ENCODE measurements at places on chromosomes 1 and 21.

DNA sequence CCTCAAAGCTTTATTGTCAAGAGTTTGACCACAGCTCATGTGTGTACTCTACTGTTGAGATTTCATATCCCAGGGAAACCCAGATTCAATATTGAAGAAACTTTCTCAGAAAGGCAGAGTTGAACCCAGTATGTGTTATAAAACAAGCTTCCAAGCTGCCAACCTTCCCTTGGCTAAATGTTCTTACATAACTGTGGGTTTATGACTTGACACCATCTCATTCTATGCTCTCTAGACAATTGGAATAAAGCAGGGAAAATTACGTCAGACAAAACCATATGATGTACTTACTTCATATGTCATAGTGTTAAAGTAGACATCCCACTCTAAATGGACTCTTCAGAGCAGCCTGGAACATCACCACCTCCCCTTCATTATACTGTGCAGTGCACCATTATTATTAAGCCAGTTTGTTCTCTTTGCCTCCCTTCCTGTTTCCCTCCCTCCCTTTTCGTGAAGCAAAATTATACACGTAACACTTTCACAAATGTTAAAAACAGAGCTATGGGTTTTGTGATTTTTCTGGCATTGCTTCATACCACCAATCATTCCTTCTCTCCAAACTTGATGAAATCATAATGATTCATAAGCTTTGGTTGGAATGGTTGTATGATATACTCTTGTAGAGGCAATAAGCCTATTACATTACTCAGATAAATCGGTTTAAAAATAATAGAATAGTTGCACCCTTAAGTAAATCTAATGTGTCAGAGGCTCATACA is 507.2 kb downstream of the LTN1 start:
- DNase-seq, result no peak

GRCh38 chr1:103900005-103900404 is 150.3 kb downstream of the AMY1C start:
- no peak for DNase-seq

DNA sequence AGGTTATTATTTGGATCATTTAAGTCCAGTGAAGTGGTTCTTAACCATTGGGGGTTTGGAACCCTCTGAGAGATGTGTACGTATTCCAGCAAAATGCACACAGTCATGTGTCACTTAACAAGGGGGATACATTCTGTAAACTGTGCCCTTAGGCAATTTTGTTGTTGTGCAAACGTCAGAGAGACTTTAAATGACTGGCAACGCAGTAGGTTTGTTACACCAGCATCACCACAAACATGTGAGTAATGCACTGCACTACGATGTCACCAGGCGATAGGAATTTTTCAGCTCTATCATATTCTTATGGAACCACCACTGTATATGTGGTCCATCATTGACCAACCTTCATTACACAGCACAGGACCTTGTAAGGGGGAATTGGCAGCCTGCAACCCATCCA is 11.9 kb downstream of the AHCYL1 start:
- no peak for DNase-seq

DNA sequence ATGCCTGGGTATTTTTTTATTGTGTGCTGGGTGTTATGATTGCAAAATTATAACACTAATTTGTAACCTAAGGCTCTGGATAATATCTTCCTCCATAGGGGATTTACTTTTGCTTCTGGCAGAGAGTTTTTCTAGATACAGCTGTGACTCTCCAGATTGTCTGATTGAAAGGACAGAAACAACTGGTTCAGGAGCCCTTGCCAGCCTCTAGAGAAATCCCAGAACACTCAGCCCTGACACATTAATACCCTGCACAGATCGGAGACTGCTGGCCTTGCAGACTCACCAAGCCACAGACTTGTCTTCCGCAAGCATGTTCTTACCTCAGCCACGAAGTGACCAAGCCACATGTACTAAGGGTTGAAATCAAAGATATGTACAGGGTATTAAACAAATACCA is 10.7 kb downstream of the C1orf146 start:
- no peak for DNase-seq

DNA sequence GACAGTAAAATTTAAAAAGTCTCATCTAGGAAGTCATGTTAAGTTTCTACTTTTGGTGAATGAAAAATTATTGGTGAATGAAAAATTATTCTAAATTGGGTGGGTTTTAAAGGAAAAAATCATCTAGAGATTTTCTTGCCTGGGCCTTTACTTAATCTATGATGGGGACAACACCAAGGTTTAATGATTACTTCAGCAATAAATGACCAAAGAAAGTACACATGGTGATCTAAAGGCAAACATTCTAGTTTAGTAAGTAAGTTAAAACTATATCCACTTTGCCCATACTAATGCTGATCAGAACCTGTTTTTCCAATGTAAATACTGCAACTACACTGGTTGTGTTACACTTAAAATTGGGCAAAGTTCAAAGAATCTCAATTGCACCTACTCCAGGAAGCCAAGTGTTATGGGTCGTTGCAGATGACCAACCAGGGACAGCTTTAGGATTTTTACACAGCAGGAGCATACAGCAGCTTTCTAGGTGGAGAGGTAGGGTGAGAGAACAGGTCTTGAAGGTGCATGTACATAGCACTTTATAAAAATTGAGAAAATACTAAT is 14.6 kb upstream of the RPL5 start:
- no peak for DNase-seq

DNA sequence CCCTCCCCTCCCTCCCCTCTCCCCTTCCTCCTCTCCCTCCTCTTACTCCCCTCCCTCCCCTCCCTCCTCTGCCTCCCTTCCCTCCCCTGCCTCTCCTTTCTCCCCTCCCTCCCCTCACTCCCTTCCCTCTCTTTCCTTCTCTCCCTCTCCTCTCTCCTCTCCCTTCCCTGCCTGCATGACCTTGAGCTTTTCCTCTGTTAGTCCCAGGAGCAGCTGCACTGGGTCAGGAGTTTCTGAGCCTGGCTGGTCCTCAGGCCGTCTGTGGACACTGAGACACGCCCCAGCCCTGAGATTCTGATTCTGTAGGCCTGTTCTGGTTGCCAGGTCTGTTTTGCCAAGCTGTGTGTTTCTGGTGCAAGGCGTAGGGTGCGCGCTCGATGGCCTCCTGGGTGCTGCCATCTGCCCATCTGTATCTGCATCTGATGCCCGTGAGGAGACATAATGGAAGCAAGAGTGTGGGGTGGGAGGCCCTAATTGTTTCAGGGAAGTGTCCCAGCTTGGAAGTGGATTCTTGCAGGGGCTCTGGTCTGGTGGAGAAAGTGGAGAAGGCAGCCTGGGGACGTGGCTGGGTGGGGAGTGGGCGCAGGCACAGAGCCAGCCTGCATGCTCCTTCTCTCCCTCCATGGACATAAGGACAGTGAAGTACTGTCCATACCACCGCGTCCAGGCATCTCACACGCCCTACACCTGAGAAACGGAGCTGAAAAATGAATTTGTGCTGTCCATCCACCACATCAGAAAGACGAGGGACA is 97.2 kb downstream of the WDR4 start:
- DNase-seq, result no peak

DNA sequence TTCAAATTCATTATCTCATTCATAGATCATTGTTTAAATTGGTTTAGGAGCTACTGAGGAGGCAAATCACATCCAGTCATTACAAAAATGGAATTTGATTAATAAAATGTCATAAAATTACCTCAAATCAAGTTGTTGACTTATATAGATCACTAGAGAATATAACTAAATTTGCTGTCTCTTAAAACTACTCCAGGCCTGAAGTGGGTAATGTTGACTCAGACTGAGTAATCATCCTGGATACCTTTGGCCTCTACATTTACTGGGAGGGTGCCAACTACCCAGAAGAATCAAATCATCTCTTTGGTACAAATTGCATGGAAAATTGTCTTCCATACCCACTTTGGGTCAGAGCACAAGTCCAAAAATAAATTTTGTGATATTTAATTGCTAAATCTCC is 191.2 kb upstream of the GREM2 start:
- DNase-seq, result peak; percentile 24

GRCh38 chr1:65114322-65114721 is 33.7 kb upstream of the AK4 start:
- no peak for DNase-seq

GRCh38 chr1:19045898-19046880 is 89.7 kb upstream of the IFFO2 start:
- no peak for DNase-seq

DNA sequence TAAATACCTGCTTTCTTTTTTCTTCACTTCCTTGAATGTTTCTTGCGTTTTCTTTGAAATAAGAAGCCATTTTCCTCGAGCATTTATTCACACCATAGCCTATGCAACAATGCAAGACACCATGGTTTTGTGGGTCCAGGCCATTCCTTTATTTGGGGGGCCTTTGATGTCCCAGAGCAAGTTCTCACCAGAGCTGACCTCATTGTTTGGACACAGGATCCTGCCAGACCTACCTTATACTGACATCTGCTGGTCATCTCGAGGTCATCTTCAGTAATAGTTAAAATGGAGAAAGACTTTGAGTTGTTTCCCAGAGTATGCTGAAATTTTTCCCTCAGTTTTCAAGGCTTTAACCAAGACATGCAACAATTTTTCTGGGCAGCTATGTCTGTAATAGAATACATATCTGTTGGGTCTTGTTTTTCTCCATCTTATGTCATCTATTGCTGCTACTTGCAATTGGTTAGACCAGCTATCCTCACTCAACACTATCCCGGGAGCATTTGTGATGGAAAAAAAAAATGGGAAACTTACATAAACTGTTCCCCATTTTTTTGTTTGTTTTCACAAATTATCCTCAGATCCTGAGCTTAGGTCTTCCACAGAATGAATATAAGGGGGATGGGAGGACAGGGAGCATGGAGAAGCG is 34.0 kb upstream of the BACE2 start:
- DNase-seq, result peak; percentile 46

- DNase-seq, result no peak
Observed at GRCh38 chr21:36890086-36890485, 76.4 kb downstream of the HLCS start.

- no peak for DNase-seq
Observed at GRCh38 chr1:62110198-62110817, 84.3 kb upstream of the L1TD1 start.

DNA sequence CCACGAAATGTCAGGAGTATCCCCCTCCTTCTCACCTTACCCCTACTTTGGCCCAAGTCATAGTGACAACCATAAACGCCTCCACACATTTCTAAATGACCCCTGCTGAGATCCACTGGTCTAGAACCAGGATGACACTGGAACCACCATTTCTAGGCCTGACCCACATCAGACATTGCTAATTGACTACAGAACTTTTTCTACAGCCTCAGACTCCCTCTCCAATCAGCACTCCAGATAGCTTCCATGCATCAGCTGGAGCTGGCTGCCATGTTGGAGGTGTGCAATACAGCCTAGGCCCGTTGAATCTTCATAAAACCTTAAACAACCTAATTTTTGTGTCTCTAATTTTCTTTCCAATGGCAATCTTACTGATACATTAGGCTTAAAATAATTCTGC is 18.6 kb downstream of the TCEA3 start:
- no peak for DNase-seq

DNA sequence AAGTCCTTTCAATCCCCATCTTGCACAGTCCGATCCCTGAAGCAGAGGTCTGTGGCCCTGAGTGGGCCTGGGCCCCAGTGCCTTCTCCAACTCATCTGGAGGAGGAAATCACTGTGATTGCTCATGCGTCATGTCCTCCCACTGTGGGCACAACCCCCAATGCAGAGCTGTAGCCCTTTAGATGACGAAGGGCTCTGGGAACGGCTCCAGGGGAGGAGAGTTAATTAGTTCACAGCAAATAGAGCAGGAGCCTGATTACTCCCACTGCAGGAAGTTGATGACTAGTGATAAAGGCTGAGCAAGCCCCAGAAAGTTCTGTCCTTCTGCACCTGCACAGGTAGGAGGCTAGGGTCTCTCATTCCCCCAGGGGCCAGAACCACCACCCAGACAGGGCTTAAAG is 111.5 kb downstream of the CCDC185 start:
- DNase-seq, result peak; percentile 77

DNA sequence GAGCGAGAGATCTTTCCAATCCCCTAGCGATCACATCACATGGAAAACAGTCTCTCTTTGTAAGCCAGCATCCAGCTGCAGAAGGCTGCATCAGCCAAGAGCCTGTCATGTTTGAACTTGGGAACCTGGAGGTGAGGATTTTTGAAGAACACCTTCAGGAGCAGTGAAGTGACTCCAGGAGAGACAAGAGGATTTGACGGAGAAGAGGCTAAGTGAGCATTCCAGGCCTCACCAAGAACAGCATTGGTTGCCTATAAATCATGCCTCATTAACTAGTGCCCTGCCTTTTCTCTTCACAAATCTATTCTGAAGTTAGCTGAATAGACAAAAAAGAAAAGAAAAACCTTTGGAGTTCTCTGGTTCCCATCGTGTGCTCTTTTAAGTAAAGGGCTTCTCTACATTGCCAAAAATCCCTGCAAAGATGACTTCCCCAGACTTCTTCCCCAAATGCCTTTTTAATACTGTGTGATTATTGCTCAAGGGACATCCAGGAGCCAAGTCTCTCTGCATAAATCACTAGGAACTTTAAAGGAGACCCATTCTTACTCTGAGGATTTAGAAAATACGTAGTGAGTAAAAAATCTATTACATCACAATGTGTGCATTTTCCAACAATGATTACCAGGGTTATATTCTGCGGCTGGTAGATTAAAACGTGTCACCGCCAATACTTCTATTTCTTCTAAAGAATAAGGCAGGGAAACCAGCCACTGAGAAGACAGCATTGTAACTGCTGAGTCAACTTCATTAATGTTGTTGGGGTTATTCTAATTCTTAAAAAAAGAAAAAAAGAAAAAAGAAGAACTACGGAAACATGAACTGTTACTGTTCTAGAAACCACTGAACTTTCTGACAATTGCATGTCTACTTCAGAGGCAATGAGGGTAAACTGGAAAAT is 95.2 kb downstream of the KIF14 start:
- DNase-seq, result no peak

DNA sequence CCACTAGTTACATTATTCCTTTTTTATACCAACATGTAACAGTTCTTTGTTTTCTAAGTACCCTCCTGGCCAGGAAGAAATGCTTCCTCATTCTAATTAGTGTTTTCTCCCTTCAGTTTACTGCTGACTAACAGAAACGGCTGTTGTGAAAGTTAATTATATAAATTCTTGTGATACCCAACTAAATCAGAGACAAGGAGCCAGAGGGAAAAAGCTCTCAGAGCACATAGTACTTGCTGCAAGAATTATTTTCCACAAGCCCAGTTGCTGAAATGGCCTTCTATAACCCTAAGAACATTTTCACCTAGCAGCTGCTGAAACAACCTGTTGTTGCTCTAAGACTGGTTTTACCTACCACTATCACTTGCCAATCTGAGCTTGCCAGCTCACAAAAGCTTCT is 82.4 kb downstream of the FAF1 start:
- DNase-seq, result no peak

GRCh38 chr21:46357684-46358425 is 33.9 kb downstream of the PCNT start:
- DNase-seq, result no peak

- DNase-seq, result peak; percentile 67
Observed at GRCh38 chr1:181386340-181386739, 97.0 kb upstream of the CACNA1E start.

DNA sequence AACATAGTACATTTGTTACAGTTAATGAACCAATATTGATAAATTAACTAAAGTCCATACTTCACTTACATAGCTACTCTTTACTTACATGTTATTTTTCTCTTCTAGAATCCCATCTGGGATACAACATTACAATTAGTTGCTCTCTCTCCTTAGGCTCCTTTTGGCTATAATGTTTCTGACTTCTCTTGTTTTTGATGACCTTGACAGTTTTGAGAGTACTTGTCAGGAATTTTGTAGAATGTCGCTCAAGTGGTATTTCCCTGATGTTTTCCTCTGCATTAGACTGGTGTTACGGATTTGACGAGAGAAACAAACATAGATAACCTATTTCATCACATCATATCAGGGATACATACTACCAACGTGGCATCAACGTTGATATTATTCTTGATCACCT is 925.4 kb upstream of the TMPRSS15 start:
- DNase-seq, result no peak

Measured in NCI-H1092 treated with DMSO at 0.1 percent for 48 hours (cell line).